Neural progenitor cell (in vitro differentiated cells): ENCODE measurements at places on chromosomes 11 and 22.
A peak's percentile ranks its signal among the peaks of the same experiment; 100 is the strongest.

- H3K27me3 ChIP-seq = no peaks in the 10 kb centered on the region
- H3K4me1 ChIP-seq = no peaks in the 10 kb centered on the region
- H3K36me3 ChIP-seq = no peaks in the 10 kb centered on the region
- H3K27ac ChIP-seq = no peak overlapping the region
- no peak overlapping the region for H3K4me3 ChIP-seq
These were observed 25.7 kb downstream of the AGBL2 start for GRCh38 chr11:47689480-47689879.

GRCh38 chr22:39965748-39966147 is 5.6 kb downstream of the TMA7B start:
- H3K27me3 ChIP-seq = peaks cover 4% of the 10 kb centered on the region
- no peaks in the 10 kb centered on the region for H3K36me3 ChIP-seq
- H3K4me3 ChIP-seq = no peak overlapping the region
- no peak for DNase-seq

GRCh38 chr11:46696212-46696558 is 4.2 kb downstream of the ARHGAP1 start:
- no peaks in the 10 kb centered on the region for H3K36me3 ChIP-seq
- H3K27ac ChIP-seq = no peak overlapping the region

DNA sequence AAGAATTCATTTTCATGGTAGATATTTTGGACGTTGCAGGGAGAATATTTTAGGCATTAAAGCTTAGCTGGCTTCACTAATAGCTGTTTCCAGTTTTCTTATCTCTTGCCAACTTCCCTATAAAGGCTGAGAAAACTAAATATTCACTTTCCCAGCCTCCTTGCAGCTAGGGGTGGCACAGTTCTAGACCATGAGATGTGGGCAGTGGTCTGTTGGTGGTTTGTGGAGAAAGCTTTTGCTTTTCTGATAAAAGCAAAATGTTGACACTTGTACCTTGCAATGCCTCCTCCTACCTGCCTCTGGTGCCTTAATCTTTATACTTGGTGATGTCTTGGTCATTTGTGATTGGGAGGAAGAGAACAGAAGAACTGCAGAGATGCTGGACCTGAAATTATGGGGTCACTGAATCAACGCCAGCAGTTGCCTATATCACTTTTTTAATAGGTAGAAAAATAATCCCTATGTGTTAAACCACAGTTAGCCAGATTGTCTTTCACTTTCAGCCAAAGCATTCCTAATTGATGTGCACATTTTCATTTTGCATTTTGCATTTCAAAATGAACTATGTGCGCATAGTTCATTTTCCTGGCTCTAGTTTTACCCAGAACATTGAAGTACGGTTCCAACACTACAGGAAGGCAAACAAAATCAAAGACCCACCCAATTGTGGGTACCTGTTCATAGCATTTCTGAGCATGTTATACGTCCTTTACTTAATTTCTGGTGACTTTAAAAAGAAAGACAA is 24.9 kb upstream of the ABTB2 start:
- H3K4me1 ChIP-seq = no peaks in the 10 kb centered on the region
- H3K27me3 ChIP-seq = no peaks in the 10 kb centered on the region
- H3K27ac ChIP-seq = no peak overlapping the region
- no peaks in the 10 kb centered on the region for H3K36me3 ChIP-seq
- no peak overlapping the region for H3K4me3 ChIP-seq

GRCh38 chr22:41446057-41446501 is 522 bp downstream of the TOB2 start:
- H3K36me3 ChIP-seq = no peaks in the 10 kb centered on the region
- no peaks in the 10 kb centered on the region for H3K27me3 ChIP-seq
- H3K4me1 ChIP-seq = peaks cover 3% of the 10 kb centered on the region
- H3K4me3 ChIP-seq = peak overlapping the region; percentile 96

GRCh38 chr11:76524461-76524860 is 79.6 kb downstream of the EMSY start:
- no peaks in the 10 kb centered on the region for H3K4me1 ChIP-seq
- no peak overlapping the region for H3K4me3 ChIP-seq
- H3K27me3 ChIP-seq = no peaks in the 10 kb centered on the region
- H3K27ac ChIP-seq = no peak overlapping the region
- no peak for DNase-seq

- DNase-seq = no peak
- no peak overlapping the region for H3K4me3 ChIP-seq
- no peaks in the 10 kb centered on the region for H3K4me1 ChIP-seq
- H3K27ac ChIP-seq = no peak overlapping the region
These were observed 17.6 kb upstream of the CADM1 start for GRCh38 chr11:115521825-115522224.
